ENCODE measurements at places on chromosomes 4 and X.

- DNase-seq: no peak
Measured at GRCh38 chrX:107596651-107597050, 31.7 kb upstream of the PRPS1 start.

DNA sequence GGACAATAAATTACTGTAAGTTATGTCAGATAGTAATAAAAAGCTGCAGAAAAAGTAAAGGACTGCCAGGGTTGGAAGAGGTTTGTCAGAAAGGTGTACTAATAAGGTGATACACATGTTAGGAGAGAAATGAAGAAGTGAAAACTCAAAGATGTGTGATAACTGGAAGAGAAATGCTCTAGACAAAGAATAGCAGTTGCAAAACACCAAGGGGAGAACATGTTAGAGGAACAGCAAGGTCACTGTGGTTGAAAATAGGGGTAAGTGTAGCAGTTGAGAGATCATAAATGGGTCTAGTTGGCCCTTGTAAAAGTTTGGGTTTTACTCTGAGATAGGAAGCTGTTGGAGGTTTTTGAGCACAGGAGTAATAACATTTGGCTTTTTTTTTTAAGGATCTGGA lies 46.9 kb downstream of the HSPA4L start:
- DNase-seq: no peak

GRCh38 chr4:111798840-111799239 lies 346.4 kb upstream of the FAM241A start:
- no peak for DNase-seq

DNA sequence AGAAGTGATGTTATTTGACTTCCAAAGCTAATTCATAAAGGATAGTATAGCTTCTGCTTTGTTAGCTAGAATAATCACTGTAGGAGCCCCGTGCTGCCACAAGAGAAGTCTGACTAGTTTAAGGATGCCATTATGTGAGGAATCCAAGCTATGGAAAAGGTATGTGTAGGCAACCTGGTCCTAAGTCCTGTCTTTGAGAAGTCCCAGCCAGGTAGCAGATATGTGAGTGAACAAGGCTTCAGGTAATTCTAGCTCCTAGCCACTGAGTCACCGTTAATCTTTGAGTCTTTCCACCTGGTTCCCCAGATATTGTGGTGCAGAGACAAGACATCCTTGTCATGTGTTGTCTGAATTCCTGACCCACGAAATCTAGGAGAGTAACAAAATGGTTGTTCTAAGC lies 55.5 kb downstream of the BMP3 start:
- DNase-seq: no peak

DNA sequence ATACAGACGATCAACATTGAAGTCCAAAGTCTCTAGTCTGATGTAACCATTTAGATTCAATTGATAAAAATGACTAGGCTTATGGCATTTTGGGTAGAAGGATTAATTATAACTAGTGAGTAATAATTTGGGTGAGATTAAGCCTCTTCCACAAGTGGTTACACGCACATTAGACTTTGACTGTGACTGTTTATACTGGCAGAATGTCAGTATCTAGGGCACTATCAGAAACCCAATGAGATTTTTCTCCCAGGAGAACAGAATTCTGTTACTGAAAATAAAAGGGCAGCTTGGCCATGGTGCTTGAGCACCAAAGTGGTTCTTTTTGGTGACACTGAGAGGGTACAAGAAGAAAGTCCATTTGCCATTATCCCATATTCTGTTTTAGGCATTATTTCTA lies 3.3 kb downstream of the PLS3 start:
- DNase-seq: no peak

All from RCC 7860 (cell line).